Aorta (tissue), 5 donors: ENCODE measurements at places on chromosomes 1 and 21. TPM values are rescaled to one million over a fixed set of nuclear protein-coding genes. Genes with fewer than 3 reads are reported as not detected.

Gene S100B
- total RNA-seq = 8.7 TPM

Gene PIK3CD
- 13.3 TPM for total RNA-seq

Gene VASH2
- total RNA-seq = 0.29 TPM

Gene RBBP4
- 106 TPM for total RNA-seq

Gene RIPPLY3
- total RNA-seq = not detected

Gene LENEP
- not detected for total RNA-seq

Gene MPL
- total RNA-seq = 0.52 TPM

GRCh38 chr1:48659801-48660200 lies 116.9 kb downstream of the BEND5 start:
- no peak overlapping the region for H3K27ac ChIP-seq
- no peak for DNase-seq
- H3K36me3 ChIP-seq = no peaks in the 10 kb centered on the region
- H3K27me3 ChIP-seq = no peaks in the 10 kb centered on the region
- no peak overlapping the region for H3K4me3 ChIP-seq

GRCh38 chr1:105204836-105205371 lies 1455.2 kb downstream of the AMY1C start:
- no peaks in the 10 kb centered on the region for H3K4me1 ChIP-seq
- H3K36me3 ChIP-seq = no peaks in the 10 kb centered on the region
- no peaks in the 10 kb centered on the region for H3K27me3 ChIP-seq
- no peak overlapping the region for H3K27ac ChIP-seq
- no peak for DNase-seq

DNA sequence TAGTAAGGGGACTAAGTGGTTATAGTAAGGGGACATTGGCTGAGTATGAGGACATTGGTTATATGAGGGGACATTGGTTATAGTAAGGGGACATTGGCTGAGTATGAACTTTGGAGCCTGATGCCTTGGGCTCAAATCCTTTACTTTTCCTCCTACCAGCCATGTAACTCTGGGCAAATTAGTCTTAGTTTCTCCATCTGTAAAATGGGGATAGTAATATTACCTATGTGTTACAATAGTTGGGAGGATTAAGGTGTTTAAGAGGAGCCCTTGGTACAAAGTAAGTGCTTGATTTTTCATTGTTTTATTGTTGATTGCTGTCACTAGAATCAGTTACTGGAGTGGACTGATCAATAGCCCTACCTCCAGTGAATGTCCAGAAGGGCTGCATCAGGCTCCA lies 2.8 kb downstream of the OSCP1 start:
- H3K4me3 ChIP-seq = no peak overlapping the region
- H3K36me3 ChIP-seq = no peaks in the 10 kb centered on the region
- no peaks in the 10 kb centered on the region for H3K4me1 ChIP-seq
- no peaks in the 10 kb centered on the region for H3K27me3 ChIP-seq

DNA sequence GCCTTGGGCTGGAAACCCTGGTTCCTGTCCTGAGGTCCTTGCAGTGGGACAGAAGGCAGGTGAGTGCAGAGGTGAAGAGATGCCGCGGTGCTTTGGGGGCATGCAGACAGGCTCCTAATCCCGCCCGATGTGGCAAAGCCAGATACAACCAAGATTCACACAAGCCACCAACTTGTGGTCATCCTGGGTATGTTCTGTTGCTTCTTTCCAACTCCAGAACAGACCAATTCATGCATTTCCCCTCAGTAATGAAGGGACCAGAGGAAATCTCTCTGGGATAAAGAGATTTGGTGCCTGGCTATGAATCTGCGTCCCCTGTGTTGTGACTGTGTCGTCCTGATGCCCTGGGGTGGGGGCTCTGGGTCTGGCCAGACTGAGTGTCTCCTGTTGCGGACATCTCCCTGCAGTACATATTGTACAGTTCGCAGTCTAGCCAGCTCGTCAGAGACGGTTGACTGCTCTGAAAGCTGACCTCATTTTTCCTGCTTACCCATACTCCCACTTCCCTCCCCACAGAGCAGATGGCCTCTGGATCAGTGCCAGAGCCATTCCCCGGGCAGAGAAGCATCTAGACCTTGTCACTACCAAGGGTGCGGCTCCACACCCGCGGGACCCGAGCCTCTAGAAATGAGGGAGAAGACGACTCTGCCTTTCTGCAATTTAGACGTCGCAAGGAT lies 216.3 kb downstream of the KIF26B start:
- H3K27ac ChIP-seq = no peak overlapping the region
- DNase-seq = no peak
- H3K4me1 ChIP-seq = no peaks in the 10 kb centered on the region
- H3K4me3 ChIP-seq = no peak overlapping the region
- no peaks in the 10 kb centered on the region for H3K36me3 ChIP-seq

- H3K27ac ChIP-seq = peak overlapping the region; percentile 100
- H3K4me1 ChIP-seq = no peaks in the 10 kb centered on the region
- H3K36me3 ChIP-seq = no peaks in the 10 kb centered on the region
- DNase-seq = peak; percentile 83
These were observed 95.9 kb downstream of the KCNJ15 start for GRCh38 chr21:38352536-38353219.

- H3K27ac ChIP-seq = no peak overlapping the region
- no peaks in the 10 kb centered on the region for H3K27me3 ChIP-seq
- H3K4me3 ChIP-seq = no peak overlapping the region
- no peak for DNase-seq
- H3K36me3 ChIP-seq = no peaks in the 10 kb centered on the region
These were observed 193.0 kb upstream of the PBX1 start for GRCh38 chr1:164366014-164366413.

DNA sequence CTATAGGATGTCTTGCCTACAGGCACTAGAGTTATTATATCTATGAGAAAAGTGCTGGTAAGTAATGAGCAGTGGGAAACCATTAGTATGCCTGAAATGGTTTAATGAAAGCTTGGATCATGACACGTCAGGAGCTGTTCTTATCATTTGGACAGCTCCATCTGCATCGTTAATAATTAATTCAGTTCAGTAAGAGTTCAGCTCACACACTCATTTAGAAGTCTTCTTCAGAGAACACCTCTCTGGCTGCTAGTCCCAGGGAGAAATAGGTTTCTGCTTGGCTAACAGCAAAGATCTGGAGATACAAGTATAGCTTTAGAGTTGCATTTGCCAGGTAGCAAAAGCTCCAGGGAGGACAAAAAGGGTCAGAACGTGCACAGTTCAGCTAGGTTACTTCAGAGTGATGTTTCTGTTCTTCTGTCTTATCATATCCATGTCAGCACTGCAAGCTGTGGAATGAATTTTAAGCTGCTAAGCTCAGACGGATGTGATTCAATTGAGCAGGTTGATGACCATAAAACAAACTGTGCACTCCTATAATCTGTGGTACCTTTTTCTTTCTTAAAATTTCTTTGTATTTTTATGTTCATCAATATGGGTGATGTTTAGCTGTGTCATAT lies 173.6 kb downstream of the ADGRL2 start:
- H3K27me3 ChIP-seq = no peaks in the 10 kb centered on the region
- DNase-seq = no peak
- H3K4me3 ChIP-seq = no peak overlapping the region

DNA sequence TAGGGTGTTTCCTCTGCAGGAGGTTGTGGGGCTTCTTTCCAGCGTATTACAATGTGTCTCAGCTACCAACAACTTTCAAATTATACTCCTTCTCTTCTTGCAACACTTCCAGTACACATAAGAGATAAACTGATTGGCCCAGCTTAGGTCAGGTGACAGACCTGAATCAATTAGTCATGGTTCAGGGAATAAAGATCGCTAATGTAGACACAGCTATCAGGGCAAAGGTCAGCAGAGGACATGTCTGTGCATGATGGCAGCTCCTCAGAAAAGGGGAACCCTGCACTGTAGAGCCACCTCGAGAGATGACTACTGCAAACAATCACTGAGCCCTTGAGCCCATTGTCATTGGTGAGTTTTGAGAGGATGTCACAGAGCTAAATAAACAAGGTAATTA lies 36.8 kb upstream of the PKN2 start:
- H3K27ac ChIP-seq = no peak overlapping the region
- no peaks in the 10 kb centered on the region for H3K27me3 ChIP-seq
- no peaks in the 10 kb centered on the region for H3K4me1 ChIP-seq

DNA sequence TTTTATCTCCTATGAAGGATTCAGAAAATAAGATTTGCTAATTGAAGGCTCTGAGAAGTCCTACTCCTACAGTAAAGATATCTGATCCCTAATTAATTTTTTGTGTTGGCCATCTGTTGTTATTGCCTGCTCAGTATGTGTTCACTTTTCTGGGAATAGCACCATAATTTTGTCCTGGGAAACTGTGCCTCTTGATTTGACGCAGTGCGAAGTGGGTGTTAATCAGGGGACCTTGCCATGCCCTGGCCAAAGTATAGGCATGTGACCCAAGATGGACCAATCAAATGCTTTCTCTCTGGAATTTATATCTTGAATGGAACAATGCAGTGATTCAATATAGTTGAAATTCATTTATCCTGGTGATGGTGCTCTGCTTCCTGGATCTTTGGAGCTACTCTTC lies 30.4 kb upstream of the GNG12 start:
- no peak overlapping the region for H3K4me3 ChIP-seq
- no peaks in the 10 kb centered on the region for H3K36me3 ChIP-seq
- H3K27me3 ChIP-seq = no peaks in the 10 kb centered on the region
- no peak for DNase-seq

DNA sequence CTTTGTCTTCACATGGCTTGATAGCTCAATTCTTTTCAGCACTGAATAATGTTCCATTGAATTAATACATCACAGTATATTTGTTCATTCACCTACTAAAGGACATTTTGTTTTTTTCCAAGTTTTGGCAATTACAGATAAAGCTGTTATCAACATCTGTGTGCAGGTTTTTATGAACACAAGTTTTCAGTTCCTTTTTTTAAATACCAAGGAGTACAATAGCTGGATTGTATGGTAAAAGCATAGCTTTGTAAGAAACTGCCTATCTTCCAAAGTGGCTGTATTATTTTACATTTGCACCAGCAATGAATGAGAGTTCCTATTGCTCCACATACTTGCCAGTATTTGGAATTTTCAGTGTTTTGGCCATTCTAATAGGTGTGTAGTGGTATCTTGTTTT lies 4.8 kb upstream of the MCOLN2 start:
- H3K4me3 ChIP-seq = no peak overlapping the region
- no peak overlapping the region for H3K27ac ChIP-seq
- no peaks in the 10 kb centered on the region for H3K27me3 ChIP-seq
- DNase-seq = no peak
- H3K4me1 ChIP-seq = peaks cover 2% of the 10 kb centered on the region
- H3K36me3 ChIP-seq = no peaks in the 10 kb centered on the region

DNA sequence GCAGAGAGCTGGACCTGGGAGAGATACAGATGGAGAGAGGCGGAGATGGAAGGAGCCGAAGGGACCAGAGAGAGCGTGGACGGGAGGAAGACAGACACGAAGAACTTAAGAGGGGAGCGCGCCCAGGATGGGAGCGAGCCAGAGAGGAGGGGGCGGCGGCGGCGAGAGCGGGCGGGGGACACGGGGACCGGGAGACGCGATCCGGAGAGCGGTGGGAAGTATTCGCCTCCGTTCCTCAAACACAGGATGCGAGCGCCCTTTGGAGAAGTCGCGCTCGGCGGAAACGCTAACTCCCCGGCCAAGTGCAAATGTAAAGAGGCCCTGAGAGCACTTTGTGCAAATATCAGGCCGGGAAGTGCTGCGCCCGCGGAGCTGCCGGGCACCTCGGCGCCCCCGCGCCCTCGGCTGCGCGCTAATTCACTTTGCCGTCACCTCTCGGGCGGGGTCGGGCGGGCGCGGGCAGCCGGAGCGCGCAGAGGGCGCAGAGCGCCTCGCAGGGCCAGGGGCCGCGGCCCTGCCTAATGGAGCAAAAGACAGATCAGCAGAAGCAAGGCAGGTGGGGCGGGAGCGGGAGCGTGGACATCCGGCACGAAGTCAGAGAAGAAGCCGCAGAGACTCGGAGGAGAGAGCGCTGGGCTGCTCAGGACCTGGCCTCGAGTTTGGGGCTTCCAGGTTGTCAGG lies 281.2 kb downstream of the RRAGC start:
- no peak overlapping the region for H3K27ac ChIP-seq
- H3K36me3 ChIP-seq = no peaks in the 10 kb centered on the region
- H3K4me1 ChIP-seq = no peaks in the 10 kb centered on the region
- no peaks in the 10 kb centered on the region for H3K27me3 ChIP-seq
- DNase-seq = no peak

DNA sequence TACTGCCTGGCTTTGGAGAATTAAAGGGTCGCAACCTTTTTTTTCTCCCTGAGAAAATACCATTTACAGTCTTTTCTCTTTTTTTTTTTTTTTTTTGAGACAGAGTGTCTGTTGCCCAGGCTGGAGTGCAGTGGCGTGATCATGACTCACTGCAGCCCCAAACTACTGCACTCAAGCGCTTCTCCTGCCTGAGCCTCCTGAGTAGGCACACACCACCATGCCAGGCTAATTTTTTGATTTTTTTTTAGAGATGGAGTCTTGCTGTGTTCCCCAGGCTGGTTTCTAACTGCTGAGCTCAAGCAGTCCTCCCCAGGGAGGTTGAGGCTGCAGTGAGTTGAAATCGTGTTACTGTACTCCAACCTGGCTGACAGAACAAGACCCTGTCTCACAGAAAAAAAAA lies 24.6 kb downstream of the UBE4B start:
- no peaks in the 10 kb centered on the region for H3K36me3 ChIP-seq
- no peaks in the 10 kb centered on the region for H3K27me3 ChIP-seq
- H3K4me1 ChIP-seq = no peaks in the 10 kb centered on the region
- no peak overlapping the region for H3K4me3 ChIP-seq

DNA sequence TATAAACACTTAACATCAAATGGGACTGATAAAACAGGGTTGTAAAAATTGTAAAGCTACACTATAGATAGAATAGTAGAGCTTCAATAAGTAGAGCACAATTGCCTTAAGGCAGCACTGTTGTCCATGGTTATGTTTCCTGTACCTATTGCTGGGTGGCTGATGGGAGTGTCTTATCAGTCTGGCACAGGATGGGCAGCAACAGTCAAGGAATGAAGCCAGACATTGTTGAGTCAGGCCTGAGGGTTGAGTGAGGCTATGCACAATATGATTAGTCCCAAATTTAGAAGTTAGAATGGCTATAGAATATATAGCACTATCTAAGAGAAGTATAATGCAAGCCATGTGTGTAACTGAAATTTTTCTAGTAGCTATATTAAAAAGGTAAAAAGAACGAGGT lies 25.0 kb upstream of the CD1D start:
- no peaks in the 10 kb centered on the region for H3K36me3 ChIP-seq
- DNase-seq = no peak
- no peaks in the 10 kb centered on the region for H3K4me1 ChIP-seq
- H3K27me3 ChIP-seq = no peaks in the 10 kb centered on the region
- no peak overlapping the region for H3K27ac ChIP-seq
- H3K4me3 ChIP-seq = no peak overlapping the region
